HFF-Myc (cell line): ENCODE measurements at places on chromosomes 1 and 21.
A peak's percentile ranks its signal among the peaks of the same experiment; 100 is the strongest.

- DNase-seq = peak; percentile 73
Observed at GRCh38 chr1:235018161-235018560, 110.5 kb downstream of the TOMM20 start.

DNA sequence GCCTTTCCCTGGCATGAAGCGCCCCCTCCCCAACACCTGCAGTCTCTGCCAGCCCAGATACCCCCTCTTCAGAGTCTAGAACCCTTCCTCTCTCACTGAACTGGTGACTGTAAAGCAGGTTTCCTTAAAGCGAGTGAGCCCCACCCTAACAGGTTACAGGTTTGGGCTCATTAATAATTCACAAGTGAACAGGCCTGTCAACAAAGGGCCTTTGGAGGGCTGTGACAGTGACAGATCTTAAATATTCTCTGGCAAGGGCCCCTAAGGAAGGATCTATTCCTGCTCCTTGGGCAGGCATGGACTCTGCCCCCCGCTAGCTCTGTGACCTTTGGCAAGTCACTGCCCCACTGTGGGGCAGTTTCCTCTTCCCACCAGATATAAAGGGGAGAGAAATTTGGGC, 5.6 kb upstream of the TTC39A start:
- DNase-seq = no peak

GRCh38 chr21:42432695-42433094, 29.0 kb downstream of the UBASH3A start:
- no peak for DNase-seq

DNA sequence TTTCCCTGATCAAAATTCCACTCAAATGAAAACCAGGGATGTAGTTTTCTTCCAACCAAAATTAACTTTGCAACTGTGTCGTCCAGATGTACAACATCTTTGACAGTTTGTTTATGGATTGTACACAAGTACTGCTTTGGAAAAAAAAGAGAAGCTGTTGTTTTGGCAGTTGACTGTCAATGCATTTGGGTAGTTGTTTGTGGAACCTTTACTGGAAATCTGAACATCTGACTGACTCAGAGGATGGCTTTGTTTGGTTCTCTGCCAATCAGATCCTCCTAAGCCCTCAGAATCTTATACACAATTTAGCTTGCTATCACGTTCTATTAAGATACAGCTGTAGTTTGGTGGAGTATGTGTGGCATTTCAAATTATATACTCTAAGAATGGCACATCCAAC, 195.0 kb downstream of the KCNK2 start:
- peak; percentile 71 for DNase-seq

DNA sequence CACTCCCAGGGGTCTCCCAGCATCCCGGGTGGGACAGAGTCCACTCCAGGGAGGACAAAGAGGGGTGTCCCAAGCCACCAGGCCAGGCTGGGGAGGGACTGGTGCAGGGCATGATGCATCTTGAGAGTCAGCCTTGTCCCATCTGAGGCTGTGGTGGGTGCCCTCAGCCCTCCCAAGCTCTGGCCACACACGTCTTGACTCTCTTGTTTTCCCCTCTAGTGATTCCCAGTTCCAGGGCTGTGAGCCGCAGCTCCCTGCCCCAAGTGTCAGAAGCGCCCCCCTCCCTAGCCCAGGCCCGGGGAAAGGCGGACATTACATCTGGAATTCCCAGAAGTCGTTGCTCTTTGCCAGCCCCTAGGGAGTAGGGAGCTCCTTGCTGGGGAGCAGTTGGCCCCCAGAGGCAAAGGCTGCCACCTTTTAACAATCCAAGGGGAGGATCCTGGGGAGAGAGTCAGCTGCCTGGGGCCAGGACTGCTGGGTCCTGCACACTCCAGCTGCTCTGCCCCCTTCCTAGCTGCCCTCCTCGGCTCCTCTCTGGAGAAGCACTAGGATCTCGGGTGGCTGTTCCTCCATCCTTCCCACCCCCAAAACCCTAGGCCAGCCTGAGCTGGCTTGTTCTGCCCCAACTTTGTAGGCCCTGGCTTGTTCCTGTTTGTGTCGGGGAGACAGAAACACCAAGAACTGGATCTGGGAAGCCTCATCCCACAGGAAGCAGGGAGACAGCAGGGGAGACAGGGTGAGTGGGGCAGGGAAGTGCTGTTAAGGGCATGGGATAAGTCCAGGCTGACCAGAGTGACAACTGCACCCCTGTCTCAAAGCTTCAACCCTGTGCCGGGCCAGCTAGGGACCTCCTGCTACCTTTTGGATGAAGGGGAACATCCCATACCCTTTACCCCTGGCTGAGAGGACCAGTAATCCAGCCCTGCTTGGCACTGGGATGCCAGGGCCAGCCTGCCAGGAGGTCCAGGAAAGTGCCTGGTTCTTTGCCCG, 3.2 kb upstream of the PTPN7 start:
- no peak for DNase-seq

- no peak for DNase-seq
Observed at GRCh38 chr1:67844988-67845387, 11.7 kb upstream of the GNG12 start.

GRCh38 chr1:111739925-111740765, 950 bp upstream of the INKA2 start:
- no peak for DNase-seq

DNA sequence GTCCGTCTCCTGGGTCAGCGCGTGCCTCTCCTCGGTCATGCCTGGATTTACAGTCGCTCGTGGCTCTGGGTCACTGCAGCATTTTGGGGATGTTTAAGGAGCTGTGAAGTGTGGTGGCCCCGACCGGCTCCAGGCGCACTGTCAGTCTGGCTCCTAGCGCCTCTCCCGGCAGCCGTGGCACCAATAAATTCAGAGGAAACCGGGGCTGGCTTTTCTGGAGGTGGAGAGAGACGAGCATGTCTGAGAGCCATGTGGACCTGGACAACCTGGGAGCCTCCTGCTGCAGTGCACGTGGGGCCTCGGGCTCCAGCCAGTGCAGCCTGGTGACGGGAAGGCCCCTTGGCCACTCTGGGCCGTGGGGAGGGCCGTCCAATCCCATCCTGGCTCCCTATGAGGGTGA, 17.1 kb downstream of the PLCH2 start:
- no peak for DNase-seq

- no peak for DNase-seq
Observed at GRCh38 chr1:115685029-115685705, 43.4 kb downstream of the VANGL1 start.

- no peak for DNase-seq
Observed at GRCh38 chr1:185157599-185158412, 839 bp downstream of the SWT1 start.

GRCh38 chr1:168507231-168507630, 36.6 kb downstream of the XCL2 start:
- no peak for DNase-seq

DNA sequence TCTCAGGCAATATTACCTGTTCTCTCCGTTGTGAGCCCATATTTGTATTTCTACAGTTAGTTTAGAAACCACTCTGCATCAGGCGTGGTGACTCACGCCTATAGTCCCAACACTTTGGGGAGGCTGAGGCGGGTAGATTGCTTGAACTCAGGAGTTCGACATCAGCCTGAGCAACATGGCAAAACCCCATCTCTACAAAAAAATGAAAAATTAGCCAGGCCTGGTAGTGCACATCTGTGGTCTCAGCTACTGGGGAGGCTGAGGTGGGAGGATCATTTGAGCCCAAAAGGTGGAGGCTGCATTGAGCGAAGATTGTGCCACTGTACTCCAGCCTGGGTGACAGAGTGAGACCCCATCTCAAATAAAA, 19.7 kb upstream of the ID3 start:
- no peak for DNase-seq

DNA sequence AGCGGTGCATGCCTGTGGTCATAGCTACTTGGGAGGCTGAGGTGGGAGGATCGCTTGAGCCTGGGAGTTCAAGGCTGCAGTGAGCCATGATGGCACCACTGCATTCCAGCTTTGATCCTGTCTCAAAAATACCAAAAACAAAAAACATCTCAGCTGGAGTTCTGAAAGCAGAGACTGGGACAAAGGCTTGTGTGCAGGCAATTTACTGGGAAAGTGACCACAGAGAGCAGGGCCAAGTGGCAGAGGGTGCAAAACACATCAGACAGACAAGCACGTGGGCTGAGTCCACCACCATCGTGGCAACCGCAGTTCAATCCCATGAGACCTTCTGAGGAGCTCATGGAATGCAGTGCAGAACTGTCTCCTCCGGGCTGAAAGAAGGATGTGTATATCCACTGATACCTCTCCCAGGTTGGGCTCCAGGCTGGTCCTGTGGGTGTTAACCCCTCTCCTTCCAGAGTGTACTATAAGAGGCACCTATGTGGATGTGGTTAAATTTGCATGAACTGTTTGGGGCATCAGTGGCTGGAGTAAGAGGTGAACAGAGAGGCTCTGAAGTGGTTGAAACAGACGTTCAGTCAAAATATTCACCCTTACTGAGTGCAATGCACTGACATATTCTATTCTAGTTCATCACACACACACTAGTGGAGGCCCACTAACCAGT, 10.8 kb downstream of the PIGP start:
- no peak for DNase-seq

- DNase-seq = no peak
Observed at GRCh38 chr1:161676958-161677689, 14.2 kb downstream of the FCGR2B start.

GRCh38 chr1:80217377-80217986, 1211.0 kb upstream of the ADGRL4 start:
- peak; percentile 30 for DNase-seq
